ENCODE measurements at places on chromosomes 3 and 15.

GRCh38 chr3:184523825-184524615 is 37.6 kb upstream of the EPHB3 start:
- no peak for DNase-seq

- no peak for DNase-seq
Measured at GRCh38 chr3:194061421-194062030, 74.4 kb upstream of the HES1 start.

- DNase-seq: no peak
Measured at GRCh38 chr15:100602823-100603393, 519 bp downstream of the ASB7 start.

- no peak for DNase-seq
Measured at GRCh38 chr3:57948781-57949242, 59.4 kb upstream of the FLNB start.

DNA sequence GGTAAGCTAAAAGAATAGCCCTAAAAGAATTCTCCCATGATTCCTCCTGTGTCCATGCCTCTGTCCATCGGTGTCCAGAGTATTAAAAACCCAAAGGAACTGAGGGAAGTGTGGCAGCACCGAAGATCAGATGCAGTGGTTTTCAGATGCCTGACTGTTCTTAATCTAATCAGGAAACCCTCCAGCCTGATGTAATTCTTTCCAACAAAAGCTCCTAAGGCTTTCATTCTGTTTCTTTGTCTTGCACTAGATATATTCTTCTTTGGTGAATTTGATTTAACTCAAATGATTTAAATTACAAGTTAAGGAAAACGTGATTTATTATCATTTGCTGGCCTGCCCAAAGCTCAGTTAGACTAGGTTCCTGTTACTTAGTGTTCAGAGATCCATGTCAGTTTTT is 71.2 kb downstream of the ARHGAP31 start:
- no peak for DNase-seq

DNA sequence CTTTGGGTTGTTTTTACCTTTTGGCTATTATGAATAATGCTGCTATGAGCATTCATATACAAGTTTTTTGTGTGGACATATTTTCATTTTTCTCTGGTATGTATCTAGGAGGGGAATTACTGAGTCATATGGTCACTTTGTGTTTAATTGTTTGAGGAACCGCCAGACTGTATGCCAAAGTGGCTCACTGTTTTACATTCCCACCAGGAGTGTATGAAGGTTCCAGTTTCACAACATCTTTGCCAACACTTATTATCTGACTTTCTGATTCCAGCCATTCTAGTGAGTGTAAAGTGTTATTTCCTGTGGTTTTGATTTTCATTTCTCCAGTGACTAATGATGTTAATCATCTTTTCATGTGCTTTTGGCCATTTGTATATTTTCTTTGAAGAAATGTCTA is 51.8 kb downstream of the CMTM7 start:
- DNase-seq: no peak

GRCh38 chr3:82002986-82003642 is 241.7 kb upstream of the GBE1 start:
- no peak for DNase-seq

- DNase-seq: no peak
Measured at GRCh38 chr15:37133602-37134001, 33.3 kb upstream of the MEIS2 start.

DNA sequence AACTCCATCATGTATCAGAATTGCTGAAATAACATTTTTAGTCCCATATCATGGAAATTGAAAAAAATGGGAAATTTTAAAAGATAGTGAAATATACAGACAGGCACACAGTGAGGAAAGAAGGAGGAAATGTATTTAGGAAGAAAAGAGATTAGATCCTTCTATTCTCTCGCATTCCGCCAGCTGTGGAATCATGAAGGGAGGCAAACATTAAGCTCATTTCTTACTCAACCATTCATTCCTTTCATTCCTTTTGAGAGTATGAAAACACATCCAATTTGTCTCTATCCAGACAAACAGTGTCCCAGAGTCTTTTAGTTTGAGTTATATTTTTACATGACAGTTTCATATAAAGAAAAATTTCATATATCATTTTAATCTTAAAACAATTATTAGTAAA is 52.5 kb upstream of the KCNMB2 start:
- DNase-seq: no peak

- no peak for DNase-seq
Measured at GRCh38 chr3:193317682-193318300, 60.8 kb downstream of the ATP13A5 start.

- peak; percentile 4 for DNase-seq
Measured at GRCh38 chr3:50502584-50503423, 630 bp downstream of the CACNA2D2 start.

DNA sequence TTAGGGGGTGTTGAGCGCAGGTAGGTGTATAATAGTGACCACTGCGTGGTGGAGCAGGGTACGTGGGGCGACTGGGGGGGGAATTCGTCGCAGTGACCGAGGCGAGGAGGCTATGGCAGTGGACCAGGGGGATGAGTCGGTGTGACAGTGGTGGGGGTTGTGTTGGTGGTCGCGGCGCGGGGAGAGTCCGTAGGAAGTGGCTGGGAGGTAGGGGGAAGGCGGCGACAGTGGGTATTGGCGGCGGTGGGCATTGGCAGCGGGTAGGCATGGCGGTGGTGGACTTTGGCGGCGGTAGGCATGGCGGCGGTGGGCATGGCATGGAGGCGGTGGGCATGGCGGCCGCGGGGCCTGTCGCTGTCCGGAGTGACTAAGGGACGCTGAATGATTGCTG is 739 bp downstream of the SNRPN start:
- peak; percentile 3 for DNase-seq

DNA sequence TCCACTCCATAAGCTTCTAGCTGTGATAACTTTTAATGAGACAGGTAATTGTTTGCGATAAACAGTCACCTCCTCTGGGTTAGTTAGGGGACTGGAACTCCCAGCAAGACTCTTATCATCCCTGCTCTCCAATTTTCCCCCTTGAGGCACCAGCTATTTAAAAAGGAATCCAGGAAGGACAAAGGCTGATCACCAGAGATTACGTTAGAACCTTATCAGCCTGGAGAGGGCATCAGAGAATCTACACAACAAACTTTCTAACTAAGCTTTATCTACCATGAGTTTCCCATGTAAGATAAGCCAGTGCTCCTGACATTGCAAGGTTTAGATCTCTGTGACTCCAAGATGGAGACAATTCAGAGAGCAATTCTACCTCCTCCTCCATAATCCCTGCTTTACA is 31.3 kb downstream of the GPR176 start:
- no peak for DNase-seq

Data from stimulated activated CD8-positive, alpha-beta memory T cell treated with anti-CD3 and anti-CD28 coated beads, Interleukin-12 subunit alpha, Interleukin-12 subunit beta, amount 100 ng/mL, for 4 hours (primary cell).